ENCODE measurements at places on chromosomes 7 and 10.

GRCh38 chr10:116779076-116779687, 36.8 kb upstream of the HSPA12A start:
- no peak for DNase-seq

DNA sequence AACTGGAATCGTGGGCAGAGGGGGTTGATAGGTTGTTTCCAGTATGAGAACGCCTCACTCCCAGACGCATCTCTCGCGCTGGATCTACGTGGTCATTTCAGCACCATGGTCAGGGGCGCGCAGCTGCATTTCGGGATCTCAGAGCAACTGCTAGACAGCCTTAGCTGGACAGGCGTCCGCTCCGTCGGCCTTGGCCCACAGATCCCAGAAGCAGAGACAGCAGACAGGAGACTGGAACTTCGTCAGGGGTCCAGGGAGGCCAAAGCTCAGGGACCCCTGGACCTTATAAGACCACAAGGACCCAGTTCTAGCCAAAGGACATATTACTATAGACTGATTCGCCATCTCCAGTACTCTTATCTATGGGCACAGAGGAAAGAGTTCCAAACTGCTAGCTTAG, 5.3 kb downstream of the NEUROG3 start:
- no peak for DNase-seq

DNA sequence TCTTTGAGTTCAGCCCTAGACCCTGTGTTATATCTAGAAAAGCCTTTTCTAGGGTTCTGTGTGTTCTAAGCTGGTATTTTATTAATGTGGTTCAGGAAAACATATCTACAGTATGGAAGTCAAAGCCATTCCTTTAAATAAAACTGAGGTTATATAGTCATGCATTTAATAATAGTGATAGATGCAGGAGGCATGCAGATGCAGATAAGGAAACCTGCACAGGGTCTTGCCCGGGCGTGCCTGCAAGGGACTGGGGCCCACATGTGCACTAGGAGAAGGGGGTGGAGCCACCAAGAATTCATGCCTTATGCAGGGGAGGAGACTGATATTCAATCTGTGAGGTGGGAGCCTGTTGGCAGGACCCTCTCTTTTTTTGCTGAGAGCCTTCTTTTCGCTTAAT, 171.5 kb downstream of the PRPF18 start:
- no peak for DNase-seq

DNA sequence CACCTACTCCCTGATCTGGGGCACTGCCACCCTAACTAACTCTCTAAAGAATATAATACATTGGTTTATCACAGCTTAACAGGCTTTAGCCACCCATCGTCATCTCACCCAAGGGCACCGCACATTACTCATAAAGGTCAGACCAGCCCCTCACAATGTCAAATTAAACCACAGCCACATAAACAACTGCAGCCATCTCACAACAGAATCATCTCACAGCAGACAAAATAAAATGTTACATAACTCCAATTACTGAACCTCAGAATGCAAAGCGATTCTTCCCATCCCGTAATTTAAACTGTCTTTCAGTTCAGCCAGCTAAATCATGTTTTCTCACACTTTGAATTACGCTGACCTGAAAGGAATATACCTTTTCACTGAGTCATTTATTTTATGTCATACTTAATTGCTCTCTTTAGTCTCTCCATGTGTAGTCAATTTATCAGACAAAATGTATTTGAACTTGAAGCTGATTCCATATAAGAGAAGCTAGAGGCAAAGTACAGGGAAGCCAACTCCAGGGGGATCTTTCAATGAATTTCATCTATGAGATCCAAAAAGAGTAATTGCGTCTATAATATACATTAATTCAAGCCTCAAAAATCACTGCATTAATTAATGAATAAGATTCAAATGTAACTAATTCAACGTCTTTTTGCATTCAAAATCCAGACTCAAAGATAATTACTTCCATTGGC, 96.9 kb upstream of the NEBL start:
- no peak for DNase-seq

- DNase-seq, result no peak
These were observed 69.2 kb upstream of the PPP2R2D start for GRCh38 chr10:131831561-131831960.

GRCh38 chr7:48083114-48083830, 5.8 kb upstream of the UPP1 start:
- no peak for DNase-seq

DNA sequence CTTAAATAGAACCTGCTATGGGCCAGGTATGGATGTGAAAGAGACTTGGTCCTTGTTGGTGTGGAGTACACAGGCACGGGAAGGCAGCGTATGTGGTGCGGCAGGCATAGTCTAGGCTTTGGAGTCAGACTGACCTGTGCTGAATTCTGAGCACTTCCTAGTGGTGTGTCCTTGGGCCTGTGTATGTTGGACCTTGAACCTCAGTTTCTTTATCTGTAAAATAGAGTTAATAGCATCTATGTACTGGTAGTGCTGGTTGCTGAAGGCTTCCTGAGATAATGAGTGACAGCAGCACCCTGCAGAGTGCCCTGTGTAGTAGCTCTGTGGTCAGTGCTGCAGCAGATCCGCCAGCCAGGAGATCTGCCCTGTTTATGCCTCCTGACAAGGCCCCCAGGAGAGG, 5.3 kb upstream of the SFRP5 start:
- DNase-seq, result no peak
